ENCODE measurements at places on chromosomes 4 and X.

DNA sequence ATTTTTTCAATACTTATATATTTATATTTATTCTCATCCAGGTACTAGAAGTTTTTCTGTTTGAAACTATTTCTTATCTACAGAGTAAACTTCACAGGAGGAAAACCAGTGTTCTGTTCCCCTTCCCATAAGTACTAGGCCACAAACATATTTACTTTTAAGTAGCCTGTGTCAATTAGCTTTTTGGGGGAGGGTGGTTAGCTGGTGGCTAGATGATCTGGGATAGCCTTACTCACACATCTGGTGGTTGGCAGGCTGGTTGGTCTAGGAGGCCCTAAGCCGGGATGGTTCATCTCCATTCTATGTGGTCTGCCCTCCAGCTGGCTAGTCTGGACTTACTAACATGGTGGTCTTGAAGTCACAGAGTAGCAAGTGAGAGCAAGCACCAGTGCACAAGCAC is 6.2 kb downstream of the JADE3 start:
- DNase-seq, result no peak

- DNase-seq, result no peak
These were observed 115.7 kb downstream of the PSAPL1 start for GRCh38 chr4:7319024-7319423.

DNA sequence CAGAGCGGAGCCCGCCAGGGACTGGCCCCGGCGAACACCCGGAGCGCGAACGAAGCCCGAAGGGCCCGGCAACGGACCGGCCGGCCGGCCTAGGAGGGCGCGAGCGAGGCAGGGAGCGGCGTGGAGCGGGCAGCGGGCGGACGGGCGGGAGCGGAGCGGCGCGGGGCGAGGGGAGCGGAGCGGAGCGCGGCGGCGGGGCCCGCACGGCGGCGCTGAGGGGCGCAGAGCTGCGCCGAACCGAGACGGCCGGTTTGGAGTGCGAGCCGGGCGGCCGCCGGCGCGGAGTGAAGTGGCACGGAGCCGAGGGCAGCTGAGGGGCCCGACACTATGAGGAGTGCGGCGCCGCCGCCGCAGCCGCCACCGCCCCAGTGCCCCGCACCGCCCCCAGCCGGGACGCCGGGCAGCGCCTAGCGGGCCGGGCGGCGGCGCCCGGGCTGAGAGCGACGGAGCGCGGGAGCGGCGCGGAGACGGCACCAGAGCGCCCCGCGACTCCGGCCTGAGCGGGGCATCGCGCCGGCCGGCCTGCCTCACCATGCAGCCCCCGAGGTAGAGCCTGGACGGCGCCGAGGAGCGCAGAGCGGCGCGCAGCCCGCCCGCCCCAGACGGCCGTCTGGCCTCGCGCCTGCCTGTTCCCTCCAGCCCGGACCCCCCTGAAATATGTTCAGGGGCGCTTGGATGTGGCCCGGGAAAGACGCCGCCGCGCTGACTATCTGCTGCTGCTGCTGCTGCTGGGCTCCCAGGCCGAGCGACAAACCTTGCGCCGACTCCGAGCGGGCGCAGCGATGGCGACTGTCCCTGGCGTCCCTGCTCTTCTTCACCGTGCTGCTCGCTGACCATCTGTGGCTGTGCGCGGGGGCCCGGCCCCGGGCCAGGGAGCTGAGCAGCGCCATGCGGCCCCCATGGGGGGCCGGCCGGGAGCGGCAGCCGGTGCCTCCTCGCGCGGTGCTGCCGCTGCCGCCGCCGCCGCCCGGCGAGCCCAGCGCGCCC is 793 bp downstream of the NALF2 start:
- DNase-seq, result no peak

GRCh38 chrX:31609130-31609529 is 537.3 kb upstream of the FTHL17 start:
- no peak for DNase-seq

GRCh38 chr4:89283226-89284009 is 24.2 kb downstream of the GPRIN3 start:
- DNase-seq, result peak; percentile 9

GRCh38 chr4:134422776-134423175 is 221.2 kb upstream of the PABPC4L start:
- DNase-seq, result no peak

DNA sequence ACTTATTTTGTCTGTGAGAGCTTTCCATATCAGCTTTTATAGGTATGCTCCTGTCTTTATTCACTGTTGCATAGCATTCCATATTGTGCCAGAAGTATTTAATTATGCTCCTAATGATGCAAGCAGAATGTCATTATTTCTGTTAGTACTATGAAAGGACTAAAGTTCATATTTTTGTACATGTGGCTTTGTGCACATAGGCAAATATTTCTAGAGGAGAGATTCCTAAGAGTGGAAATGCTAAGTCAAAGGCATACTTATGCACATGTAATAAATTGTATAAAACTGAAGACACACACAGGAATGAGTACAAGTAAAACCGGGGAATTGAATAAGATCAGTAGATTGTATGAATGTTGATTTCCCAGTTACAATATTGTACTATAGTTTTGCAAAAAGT is 1.9 kb upstream of the ASB9 start:
- no peak for DNase-seq

DNA sequence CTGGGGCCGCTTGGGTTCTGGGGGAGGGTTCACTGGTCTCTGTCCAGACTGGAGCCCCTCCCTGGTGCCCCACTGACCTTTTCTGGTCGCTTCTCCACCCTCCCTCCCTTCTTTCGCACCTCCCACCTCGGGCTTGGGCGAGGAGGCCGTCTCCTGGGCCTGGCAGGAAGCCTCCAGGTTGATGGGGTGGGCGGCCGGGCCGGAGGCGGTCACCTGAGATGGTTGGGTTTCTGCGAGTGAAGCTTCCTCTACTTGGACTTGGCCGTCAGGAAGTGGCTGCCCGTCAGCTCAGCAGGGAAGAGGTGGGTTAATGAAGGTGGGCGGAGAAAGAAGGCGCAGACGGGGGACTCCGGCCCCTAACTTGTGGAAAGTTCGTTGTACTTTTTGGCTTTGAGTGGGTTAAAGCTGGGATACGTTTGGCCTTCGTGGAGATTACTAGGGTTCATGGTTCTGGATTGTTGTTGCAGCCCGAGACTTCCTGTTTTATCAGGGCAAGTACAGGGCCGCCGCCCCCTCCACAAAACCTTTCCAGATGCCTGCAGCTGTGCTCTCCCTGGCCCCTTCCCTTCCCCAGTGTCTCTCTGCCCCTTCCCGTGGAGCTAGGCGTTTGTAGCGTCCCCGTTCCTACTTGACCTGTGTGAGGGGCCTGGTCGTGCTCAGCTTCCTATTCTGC is 1.2 kb downstream of the AKAP17A start:
- DNase-seq, result peak; percentile 11

DNA sequence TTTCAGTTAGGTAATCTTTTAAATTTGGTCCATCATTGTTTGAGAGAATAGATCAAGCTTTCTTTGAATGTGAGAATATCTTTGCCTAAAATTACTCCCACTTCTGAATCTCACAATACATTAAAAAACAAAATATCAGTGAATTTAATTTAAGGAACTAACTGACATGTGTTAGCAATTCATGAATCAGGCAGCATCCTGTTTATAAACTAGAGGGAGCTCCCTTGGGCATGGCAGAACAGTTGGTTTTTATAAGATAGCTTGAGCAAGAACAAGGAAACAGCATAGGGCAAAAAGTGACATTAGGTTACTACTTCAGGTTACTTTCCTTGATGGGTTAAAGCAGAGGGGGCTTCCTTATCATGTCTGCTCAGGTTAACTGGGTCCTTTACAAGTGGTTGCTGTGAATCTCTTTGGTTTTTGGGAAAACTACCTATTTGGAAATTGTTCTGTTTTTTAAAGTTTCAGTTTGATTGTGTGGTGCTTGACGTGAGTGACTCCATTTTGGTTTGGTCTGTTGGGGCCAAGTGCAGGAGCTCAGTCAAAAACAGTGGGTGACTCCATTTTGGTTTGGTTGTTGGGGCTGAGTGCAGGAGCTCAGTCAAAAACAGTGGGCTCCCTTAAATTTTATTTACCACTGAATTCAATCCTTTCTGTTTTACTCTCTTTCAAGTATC is 68.0 kb downstream of the PPEF2 start:
- DNase-seq, result no peak

GRCh38 chr4:128707864-128708263 is 101.6 kb upstream of the JADE1 start:
- no peak for DNase-seq
